ENCODE measurements at places on chromosomes 2 and 18. TPM values are rescaled to one million over a fixed set of nuclear protein-coding genes. Genes with fewer than 3 reads are reported as not detected.

The ALPP gene
- polyA plus RNA-seq = not detected

The TNFAIP6 gene
- not detected for polyA plus RNA-seq

The AQP12B gene
- not detected for polyA plus RNA-seq

The CKAP2L gene
- not detected for polyA plus RNA-seq

The ATP6V1B1 gene
- not detected for polyA plus RNA-seq

The TGFA gene
- 0.06 TPM for polyA plus RNA-seq

The GPR155 gene
- polyA plus RNA-seq = 1.6 TPM

The RFX8 gene
- not detected for polyA plus RNA-seq

The RAB6C gene
- not detected for polyA plus RNA-seq

The EMILIN2 gene
- polyA plus RNA-seq = 2.9 TPM

The CENPA gene
- not detected for polyA plus RNA-seq

The FAM237A gene
- polyA plus RNA-seq = not detected

The CMPK2 gene
- polyA plus RNA-seq = 4.6 TPM

The FAM124B gene
- not detected for polyA plus RNA-seq

The C18orf32 gene
- polyA plus RNA-seq = 93.2 TPM

The TXNL4A gene
- polyA plus RNA-seq = 222 TPM

The SIX2 gene
- not detected for polyA plus RNA-seq

The KIF5C gene
- polyA plus RNA-seq = 2.0 TPM

The C18orf54 gene
- 0.99 TPM for polyA plus RNA-seq

The LTBP1 gene
- not detected for polyA plus RNA-seq

The PLCD4 gene
- 0.40 TPM for polyA plus RNA-seq

The TAF1B gene
- 15.7 TPM for polyA plus RNA-seq

Data from IgD-negative memory B cell (primary cell).